ACHN (cell line): ENCODE measurements at places on chromosomes 11 and 22.

DNA sequence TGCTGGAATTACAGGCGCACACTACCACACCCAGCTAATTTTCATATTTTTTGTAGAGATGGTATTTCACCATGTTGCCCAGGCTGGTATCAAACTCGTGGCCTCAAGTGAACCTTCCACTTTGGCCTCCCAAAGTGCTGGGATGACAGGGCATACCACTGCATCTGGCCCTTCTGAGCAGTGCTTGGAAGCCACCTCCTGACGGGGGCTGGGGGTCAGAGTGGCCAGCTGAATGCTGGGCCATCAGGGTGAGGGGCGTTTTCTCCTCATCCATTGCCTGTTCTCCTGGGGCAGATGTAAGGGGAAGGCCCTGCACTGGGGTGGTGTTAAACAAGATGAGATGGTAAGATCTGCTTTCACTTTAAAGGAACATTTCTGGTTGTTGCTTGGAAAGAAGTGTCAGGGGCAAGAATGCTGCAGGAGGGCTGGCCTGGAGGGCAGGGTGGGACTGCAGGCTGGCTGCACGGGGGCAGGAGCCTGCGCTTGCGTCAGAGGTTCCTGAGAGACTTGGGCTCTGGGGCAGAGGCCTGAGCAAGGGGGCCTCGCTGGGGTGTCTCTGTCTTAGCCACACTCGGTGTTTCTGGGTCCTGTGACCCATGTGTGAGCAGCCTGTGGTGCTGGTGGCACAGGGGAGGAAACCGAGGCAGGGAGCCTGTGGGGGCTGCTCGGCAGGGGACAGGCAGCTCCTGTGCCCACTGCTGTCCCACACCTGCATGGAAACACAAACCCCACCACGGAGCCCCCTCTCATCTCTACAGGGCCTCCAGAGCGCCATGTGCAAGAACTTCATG lies 17.2 kb downstream of the DGCR6L start:
- DNase-seq, result no peak

- DNase-seq, result no peak
These were observed 83.1 kb upstream of the ADSL start for GRCh38 chr22:40263191-40263590.

DNA sequence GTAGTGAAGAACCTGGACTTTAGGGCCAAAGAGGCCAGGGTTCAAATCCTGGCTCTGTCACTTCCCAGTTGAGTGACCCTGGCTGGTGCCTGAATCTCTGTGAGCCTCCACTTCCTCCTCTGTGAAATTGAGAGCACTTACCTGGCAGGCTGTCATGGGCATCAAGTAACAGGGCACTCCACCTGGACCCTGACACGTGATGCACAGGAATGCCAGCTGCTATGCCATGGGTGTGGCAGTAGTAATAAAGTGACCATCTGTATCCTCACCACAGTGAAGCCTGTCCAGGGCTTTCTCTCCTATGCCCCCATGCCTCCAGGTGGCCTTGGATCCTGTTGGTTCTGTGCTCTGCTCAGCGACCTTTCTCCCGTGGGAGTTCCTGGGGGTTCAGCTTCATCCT lies 29.8 kb upstream of the PPP6R3 start:
- DNase-seq, result no peak

DNA sequence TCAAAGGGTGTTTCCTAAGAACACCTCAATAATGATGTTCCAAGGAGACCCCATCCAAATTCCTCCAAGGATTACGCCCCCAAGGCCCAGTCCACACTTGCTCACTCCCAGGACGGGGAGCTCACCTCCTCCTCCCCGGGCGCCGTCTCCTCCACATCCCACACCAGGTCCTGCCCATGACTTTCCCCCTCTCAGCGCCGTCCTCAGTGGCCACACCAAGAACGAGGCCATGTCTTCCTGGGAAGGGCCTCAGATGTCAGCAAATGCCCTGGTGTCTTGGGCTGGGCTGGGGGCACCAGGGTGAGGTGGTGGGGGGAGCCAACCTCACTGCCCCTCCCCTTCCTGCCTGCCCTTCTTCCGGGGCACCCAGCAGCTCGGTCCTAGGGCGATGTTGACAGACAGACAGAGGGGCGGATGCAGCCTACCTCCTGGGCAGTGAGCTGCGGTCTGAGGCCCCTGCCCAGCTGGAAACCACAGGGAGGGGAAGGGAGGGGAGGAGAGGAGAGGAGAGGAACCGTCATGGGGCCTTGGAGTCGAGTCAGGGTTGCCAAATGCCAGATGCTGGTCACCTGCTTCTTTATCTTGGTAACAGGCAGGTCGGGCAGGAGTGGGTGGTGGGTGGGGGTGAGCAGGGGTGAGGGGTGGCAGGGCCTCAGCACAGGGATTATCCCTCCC lies at the start of the genes C11orf21 and TSPAN32:
Gene C11orf21 (minus strand): TSS at position 288 of the 675 bp plus-strand sequence. CDS start 110 bp downstream, at position 178.
Gene TSPAN32 (plus strand): TSS at position 383 of the 675 bp plus-strand sequence. CDS start 137 bp downstream, at position 520.
- no peak for DNase-seq

GRCh38 chr11:45458269-45458668 lies 172.1 kb upstream of the SYT13 start:
- DNase-seq, result no peak

DNA sequence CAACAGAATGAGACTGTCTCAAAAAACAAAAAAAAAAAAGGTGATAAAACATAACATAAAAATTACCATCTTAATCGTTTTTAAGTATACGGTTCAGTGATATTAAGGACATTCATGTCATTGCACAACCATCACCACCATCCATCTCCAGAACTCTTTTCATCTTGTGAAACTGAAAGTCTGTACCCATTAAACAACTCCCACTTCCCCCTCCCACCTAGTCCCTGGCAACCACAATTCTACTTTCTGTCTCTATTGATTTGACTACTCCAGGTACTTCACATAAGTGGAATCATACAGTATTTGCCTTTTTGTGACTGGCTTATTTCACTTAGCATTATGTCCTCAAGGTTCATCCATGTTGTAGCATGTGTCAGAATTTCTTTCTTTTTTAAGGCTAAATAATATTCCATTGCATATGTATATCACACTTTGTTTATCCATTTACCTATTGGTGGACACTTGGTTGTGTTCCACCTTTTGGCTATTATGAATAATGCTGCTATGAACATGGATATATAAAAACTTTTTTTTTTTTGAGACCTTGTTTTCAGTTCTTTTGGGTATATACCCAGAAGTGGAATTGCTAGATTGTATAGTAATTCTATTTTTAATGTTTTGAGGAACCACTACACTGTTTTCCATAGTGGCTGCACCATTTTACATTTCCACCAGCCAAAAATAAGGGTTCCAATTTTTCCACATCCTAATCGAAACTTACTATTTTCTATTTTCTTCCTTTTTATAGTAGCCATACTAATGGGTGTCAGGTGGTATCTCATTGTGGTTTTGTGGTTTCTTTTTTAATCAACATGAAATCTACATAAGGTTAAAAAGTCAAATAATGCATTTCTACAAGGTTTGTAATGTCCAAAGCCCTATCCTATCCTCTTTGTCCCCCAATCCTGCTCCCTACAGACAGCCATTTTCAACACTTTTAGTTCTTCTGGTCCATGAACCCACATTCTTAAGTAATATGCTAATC lies 23.4 kb upstream of the PIK3C2A start:
- no peak for DNase-seq

- no peak for DNase-seq
These were observed 8.9 kb downstream of the ABTB2 start for GRCh38 chr11:34348919-34349318.

- DNase-seq, result no peak
These were observed 16.8 kb upstream of the NUP160 start for GRCh38 chr11:47864901-47865300.

DNA sequence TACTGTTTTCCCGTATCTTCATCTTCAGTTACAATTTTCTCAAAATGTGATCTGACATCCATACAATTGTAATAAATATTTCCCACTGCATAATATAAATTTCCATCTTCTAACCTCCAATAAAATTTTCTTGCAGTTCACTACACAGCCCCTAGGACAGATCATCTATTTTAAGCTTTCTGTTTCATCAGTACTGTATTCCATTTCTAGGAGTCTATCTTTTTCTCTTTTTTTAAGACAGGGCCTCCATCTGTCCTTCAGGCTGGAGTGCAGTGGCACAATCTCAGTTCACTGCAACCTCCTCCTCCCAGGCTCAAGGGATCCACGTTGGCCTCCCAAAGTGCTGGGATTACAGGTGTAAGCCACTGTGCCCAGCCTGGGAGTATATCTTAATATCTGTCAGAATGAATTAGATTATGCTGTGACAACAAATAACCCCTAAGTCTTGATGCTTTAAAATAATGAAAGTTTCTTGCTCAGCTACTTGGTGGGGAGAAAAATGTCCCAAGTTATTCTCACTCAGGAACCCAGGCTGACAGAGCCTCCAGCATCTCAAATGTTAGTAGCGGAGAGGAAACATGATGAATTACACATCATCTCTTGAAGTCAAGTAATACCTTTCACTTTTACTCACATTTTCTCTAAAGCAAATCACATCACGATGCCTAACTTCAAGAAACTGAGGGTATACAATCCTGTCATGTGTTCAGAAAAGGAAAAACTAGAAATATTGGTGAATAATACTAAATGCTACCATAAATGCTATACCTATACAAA lies 92.2 kb downstream of the BUD13 start:
- no peak for DNase-seq

DNA sequence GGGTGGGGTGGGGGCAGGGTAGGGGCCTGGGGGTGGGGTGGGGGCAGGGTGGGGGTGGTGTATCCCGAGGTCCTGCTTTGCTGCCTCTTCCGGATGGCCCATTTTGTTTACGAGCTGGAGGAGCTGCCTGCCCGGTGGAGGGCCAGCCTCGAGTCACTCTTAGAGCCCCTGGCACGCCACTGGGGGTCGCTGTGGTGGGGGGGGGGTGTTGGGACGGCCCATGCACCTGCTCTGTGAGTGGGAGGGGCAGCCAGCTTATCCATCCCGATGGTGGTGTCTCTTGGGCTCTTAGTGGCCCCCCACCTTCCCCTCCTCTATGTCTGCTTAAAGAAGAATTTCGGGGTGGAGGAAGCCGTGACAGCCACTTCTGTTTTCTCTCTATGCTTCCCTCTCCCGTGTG lies 24.6 kb downstream of the MRGPRD start:
- DNase-seq, result no peak

GRCh38 chr22:25368271-25368670 lies 148.8 kb downstream of the CRYBB2 start:
- no peak for DNase-seq

DNA sequence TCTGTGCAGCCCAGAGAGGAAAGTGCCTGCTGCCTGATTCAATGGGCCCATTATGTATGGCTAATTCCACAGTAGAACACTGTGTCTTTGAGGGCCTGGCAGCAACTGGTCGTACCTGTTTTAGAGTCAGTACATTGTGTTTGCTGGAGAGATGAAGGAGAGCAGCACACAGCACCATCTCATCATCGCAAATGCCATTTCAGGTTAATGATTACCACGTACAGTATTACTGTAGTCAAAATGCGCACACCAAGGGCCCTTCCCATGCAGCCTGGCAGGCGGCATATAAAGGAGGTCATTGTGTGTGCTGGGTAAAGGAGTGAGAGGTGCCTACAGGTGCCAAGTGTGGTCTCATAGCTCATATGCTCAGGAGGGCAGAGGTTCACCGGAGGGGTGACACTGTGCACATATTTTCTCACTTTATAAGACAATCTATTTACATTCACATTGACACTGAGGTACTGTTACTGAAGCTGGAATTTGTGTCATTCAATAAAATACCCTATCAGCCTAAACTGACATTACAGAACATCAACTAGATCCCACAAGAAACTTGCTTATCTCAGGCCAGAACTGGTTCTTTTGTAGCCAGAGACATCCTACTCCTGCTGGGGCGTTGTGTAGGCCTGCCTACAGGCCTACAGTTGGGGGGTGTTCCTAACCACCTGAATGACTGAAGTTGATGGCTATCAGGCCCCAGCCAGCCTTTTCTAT lies 90.4 kb downstream of the APIP start:
- no peak for DNase-seq

DNA sequence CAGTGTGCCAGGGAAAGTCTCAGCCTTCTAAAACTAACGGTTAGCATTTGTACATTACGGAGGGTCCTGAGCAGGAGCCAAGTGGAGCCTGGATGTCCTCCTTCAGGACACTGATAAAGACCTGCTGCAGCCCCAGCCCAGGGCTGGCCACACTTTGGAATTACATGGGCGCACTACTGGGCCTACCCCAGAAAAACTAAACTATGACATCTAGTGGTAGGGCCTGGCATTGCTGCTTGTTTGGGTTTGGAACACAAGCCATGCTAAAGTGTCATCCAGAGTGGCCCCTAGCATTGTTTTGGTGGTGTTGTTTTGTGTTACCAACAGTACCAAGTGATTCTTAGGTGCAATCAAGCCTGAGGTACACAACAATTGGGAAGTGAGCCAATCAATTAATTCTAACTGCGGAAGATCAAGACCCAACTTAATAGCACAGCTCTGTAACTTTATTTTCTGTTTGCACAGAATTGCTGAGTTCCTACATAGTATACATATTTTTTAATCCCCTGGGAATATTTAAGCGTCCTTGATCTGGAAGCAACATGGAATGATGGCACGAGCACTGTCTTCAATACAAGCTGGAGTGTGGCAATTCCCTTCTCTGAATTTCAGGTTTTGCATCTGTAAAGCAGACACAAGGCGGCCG lies 340.7 kb downstream of the LARGE1 start:
- peak; percentile 69 for DNase-seq

DNA sequence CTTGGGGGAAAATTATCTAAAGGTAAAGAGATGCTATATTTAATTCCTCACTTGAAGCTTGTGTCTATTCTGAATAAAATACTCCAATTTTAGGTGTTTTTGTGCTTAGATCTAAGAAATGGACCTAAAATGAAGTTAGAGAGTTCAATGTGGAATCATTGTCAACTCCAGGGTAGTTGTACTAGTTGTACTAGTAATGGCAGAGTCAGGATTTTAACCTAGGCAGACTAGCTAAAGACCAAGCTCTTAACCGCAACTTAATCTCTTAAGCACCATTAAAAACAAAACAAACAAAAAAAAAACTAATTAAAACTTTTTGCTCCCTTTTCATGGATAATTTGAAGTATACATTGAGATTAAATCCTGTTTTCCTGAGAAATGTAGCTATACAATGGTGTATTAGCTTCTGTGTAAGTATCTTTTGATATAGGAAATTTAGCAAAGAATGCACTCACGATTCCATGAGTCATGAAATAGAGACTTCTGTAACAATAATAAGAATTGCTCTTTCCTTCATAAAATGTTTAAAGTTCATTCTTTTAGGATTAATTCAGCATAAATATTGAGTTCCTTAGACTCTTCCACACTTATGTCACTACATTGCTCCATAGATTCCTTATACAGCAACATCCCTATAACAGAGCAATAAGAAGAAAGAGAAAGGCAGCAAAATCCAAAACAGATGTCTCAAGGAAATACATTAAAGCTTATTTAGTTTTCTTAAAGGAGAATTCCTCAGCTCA lies 26.5 kb upstream of the SOX6 start:
- DNase-seq, result no peak

DNA sequence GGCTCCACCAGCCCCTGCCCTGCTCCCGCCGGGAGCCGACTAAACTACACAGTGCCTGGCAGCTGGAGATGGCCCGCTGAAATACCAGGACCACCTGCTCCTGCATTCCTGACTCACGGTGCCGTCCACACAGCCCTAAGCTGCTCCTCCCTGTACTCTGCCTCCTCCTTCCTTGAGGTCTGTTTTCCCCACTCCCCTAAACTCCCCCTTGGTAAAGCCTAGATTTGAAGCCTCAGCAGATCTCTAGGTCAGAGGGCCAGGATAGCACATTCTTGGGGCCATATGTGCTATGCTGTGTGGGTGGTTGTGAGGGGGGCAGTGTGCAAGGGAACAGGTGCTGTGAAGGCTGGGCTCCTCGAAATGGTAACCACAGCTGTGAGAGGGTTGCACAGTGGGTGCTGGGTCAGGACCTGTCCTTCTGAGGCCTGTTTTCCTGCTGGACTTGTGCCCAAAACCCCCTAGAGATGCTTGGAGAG lies 9.7 kb downstream of the LRFN4 start:
- no peak for DNase-seq

GRCh38 chr11:34317666-34318065 lies 40.1 kb downstream of the ABTB2 start:
- DNase-seq, result no peak
